Common myeloid progenitor, CD34-positive (primary cell): ENCODE measurements at places on chromosomes 4 and X.

DNA sequence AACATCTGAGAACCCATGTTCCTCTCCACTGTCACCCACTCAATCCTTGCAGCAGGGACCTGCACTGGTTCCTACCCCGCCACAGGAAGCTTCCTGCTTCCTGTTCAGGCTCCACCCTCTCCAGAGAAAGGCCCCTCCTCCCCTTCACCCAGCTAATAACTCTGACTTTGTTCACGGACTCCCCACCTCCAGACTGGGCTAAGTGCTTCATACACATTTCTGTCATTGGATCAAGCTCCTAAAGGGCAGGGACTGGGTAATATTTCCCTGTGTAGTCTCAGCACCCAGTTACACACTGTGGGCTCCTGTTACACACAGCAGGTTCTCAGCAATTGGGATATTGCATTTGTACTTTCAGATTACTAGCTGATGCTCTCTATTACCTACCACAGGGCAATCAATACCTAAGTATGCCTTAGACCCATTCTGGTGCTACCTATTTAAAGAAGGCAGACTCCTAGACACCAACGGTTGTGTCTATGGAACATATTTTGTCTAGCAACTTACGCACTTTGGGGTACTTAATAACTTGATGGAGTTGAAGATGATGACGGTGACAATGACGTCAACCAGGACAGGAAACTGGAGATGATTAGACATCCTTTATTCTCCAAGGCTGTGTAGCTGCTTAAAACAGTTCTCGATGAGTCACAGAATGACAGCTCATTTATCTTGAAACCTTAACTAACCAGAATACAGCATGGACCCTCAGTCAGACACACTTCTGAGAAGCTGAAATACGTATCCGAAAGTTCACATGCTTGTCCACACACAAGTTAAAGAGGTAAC, 58.1 kb downstream of the MAML3 start:
- DNase-seq, result peak; percentile 95

DNA sequence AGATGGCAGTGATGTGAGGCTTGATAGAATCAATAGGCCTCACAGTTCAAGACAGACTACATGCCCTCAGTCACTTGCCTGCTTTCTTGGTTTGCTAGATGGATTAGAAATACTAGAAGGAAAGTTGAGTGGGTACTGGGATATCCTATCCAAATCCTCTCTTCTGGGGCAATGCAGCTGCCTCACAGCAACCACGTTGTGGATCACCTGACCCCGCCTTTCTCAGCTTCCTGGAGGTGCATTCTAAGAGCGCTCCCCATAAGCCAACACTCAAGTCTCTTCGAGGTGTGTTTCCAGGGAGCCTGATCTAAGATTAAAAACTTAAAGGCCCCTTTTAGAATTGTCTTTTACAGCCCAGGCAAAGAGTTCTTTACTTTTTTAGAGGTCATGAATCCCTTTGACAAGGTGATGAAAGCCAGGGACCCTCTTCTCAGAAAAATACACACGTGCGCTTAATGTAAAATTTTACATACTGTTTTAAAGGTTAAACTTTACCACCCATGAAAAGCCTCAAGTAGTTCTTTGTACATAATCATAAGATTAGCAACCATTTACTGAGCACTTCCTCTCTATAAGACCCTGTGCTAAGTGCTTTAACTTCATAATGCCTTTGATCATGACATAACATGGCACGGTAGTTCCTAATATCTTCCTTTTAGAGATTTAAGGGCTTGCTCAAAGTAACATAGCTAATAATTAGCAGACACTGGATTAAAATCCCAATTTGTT, 840 bp upstream of the RPL34 start:
- no peak for DNase-seq

- no peak for DNase-seq
Measured at GRCh38 chr4:3421470-3421869, 20.3 kb upstream of the HGFAC start.

DNA sequence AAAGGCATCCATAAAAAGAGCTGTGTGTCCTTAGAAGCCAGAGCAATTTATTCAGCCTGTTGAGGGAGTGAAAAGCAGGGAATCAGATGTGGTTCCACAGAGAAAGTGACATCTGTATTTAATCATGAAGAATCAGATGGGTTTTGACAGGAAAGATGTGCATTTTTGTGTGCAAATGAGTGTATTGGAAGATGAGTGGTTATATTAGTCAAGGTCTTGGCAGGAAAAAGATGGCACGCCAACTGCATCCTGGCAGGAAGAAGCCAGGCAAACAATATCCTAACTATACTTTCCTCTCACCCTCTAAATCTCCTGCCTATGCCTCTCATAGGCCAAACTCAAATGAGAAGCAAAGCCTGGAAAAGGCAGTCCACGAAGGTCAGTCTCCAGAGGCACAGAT, 59.1 kb downstream of the SCFD2 start:
- DNase-seq, result no peak

- no peak for DNase-seq
Measured at GRCh38 chr4:23819041-23819511, 70.8 kb downstream of the PPARGC1A start.
